Mucosa of descending colon (tissue), 3 donors: ENCODE measurements at places on chromosomes 16 and 17. TPM values are rescaled to one million over a fixed set of nuclear protein-coding genes. Genes with fewer than 3 reads are reported as not detected.

DNA sequence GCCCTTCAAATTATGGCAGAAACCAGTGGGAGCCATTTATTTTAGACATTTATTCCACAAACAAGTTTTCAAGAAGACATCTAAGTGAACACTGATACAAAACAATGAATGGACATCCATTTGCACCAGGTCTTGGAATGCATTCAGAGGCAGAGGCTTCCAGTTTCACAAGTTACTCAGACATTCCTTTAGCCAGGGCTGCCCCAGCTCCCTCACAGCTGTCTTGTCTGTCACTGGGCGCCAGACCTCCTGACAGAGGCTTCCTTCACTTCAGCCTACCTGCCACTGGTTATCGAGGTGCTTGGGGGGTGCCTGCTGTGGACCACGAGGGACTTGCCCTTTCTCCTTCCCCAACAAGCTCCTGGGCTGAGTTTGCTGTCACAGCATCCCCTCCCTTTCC is 19.2 kb downstream of the AQP8 start:
- no peak for DNase-seq

DNA sequence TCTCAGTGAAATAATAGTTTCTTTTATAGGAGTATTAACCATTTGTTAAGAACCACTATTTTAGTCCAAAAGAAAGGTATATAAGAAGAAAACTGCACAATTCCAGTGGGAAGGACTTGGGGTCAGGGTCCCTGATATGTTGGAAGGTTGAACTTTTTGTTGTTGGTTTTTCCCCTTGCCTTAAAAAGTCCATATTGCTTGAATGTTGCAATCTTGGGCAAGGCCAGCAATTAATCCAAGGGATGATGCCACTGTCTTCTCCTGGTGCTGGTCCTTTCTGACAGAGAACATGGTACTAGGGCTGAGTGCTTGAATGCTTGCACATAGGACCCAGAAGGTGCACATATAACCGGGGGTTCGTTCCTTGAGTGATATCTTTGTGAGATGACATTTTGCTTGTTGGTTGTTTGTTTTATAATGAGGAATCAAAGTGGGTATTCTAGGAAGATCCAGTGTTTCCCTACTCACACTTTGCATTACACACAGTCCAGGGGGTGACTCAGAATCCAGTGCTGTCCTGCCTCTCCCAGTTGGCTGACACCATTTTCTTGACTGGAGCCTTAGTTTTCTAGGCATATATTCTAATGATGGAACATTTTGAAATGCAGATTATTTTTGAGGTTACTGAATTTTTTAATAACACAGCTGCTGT is 54.9 kb downstream of the SIAH1 start:
- DNase-seq: no peak

The CHST5 gene
- total RNA-seq: 111 TPM

- no peak for DNase-seq
Observed at GRCh38 chr16:31452631-31453106, 6.6 kb upstream of the ARMC5 start.

DNA sequence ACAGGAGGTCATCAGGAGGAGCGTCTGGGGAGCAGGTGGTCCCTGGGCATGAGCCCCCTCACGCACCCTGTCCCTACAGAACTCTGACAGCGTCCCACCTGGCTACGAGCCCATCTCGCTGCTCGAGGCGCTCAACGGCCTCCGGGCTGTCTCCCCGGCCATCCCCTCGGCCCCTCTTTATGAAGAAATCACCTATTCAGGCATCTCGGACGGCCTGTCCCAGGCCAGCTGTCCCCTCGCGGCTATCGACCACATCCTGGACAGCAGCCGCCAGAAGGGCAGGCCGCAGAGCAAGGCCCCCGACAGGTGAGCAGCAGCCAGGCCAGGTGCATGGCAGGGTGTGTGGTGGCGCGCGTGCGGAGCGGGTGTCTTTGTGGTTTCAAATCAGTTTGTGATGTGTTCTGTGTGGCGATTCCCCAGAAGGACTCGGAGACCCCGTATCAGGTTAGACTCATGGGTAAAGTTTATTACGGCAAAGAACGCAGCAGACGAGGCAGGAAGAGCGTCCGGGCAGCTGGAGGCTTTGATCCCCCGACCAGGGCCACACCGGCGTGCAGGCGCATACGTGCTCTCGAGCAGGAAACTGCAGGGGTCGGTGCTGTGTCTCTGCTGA is 11.8 kb upstream of the NUDT16L1 start:
- peak; percentile 56 for DNase-seq

DNA sequence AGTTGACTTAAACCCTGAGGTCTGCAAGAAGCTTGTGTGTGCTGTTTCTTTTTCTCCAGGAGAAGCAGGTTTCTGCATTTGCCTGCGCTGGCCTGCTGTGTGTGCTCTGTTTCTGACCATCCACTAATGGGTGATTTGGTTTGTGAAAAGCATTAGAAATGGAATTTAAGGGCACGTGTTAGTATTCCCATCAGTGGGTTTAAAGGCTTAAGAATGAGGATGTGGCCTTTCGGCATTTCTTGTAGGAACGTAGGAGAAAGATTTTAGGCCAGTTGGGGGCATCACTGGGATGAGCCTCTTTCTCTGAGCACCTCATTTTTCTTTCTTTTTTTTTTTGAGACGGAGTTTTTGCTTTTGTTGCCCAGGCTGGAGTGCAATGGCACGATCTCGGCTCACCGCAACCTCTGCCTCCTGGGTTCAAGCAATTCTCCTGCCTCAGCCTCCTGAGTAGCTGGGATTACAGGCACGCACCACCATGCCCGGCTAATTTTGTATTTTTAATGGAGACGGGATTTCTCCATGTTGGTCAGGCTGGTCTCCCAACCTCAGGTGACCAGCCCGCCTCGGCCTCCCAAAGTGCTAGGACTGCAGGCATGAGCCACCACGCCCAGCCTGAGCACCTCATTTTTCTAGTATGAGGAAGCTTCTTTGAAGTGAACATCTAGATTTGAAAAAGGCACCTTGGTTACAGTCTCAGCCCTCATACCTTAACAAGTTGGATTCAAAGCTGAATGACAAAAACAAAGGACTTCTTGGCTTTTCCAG is 110.3 kb downstream of the BANP start:
- DNase-seq: no peak

The GRB2 gene
- 102 TPM for total RNA-seq

The HID1 gene
- total RNA-seq: 56.9 TPM

DNA sequence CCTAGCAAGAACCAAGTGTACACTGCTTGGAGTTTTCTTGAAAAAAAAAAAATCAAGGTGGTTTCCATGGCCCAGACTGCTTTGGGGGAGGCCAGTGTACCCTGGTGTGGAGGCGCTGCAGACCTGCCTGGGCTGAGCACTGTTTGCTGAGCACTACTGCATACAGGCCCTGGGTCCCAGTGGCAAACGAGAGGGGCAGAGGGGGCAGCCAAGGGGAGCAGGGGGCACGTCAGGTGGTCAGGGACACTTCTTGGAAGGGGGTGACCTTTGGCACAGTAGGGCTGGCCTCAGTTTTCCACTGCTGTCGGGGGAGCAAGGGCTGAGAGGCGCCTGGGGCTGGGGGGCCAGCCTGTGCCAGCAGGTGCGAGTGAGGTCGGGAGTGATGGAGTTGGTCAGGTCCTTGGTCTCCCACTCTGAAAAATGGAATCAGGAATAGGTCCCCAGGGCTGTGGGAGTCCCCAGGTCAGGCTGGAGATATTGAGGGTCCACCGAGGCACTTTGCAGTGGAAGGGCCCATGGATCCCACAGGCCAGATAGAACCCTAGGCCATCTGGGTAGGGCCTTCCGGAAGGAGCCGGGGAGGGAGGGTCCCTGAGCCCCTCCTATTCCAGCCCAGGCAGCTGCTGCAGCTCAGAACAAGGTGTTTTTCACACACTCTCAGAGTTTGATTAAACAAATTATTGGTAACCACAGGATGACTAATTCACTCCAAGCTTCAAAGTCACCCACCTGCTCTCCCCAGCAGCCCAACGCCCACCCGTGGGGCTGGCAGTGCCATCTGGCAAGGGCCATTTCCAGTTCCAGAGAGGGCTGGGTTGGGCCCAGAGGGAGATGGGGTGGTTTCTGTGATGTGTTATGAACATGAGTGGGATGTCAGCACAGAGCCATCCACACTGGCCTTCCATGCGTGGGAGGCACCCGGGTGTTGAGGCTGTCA is 3.5 kb downstream of the ZFPM1 start:
- no peak for DNase-seq
